Mucosa of gallbladder (tissue), 1 donor: ENCODE measurements at places on chromosomes 6 and 20. TPM values are rescaled to one million over a fixed set of nuclear protein-coding genes. Genes with fewer than 3 reads are reported as not detected.

Gene PAX1
- not detected for total RNA-seq

DNA sequence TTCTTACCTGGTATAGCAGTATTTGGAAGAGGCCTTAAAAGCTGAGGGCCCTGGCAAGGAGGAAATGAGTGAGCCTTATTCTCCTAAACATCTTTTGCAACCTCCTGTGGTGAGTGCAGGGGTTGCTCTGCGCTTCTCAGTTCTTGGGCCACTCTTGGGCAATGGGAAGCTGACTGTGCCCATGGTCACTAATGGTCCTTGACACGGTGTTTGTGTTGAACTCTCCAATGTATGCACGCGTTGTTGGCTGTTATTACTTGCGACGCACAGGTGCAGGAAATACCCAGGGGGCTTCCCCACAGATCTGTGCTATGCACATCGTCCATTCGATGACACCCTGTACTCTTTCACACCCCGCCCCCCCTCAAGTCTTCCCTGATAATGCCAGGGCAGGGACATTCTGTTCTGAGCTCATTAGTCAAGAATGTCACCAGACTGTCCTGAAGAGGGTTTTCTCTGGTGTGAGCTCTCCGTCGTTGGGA is 79.7 kb downstream of the EDN1 start:
- DNase-seq = no peak

DNA sequence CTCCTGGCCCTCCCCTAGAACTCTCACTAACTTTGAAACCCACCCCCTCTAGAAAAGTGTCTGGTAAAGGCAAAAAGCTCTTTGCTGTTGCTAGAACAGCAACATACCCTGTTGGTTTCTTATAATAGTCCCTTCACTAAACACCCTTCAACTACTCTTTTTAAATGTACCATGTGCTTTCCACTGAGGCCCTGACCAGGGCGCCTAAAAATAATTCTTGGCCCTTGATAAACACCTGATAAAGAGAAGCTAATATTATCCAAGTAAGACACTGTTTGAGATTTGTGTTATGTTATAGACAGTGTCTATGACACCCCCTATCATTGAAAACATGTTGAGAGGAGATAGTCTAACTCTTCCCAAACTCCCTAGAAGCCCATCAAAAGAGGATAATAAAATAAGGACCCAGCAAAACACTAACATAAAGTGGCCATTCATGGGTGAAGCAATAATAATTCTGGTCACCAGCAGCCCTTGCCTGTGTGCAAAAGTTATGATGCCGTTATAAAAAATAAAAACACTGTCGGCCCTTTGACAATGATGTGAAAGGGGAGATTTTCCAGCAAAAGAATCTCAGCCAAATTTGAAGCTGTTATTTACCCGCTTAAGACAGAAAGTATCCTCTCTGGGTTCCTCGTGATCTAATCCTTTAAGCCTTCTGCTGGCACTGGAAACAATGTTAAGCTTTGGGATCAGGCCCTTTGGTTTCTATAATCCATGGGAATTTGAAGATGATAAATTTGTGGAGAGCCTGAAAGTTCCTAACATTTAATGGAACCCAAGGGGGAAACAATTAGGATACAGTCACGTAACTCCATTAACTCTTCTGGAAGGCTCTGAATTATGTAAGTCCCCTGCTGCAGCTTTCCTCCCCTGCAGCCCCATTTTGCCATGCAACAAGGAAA is 122.6 kb upstream of the PLCB4 start:
- peak; percentile 11 for DNase-seq

DNA sequence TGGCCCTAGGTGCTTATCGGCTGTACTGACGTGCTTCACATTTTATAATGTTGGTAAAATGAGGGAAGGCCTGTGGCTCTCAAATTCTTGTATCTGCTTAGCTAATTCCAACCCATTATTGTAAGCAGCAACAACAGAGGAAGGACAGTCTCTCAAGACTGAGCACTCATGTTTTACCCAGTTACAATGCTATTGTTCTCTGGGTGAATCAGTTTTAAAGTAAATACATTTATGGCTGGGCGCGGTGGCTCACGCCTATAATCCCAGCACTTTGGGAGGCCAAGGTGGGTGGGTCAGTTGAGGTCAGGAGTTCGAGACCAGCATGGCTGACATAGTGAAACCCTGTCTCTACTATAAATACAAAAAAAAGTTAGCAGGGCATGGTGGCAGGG is 194.6 kb downstream of the PRKN start:
- no peak for DNase-seq

DNA sequence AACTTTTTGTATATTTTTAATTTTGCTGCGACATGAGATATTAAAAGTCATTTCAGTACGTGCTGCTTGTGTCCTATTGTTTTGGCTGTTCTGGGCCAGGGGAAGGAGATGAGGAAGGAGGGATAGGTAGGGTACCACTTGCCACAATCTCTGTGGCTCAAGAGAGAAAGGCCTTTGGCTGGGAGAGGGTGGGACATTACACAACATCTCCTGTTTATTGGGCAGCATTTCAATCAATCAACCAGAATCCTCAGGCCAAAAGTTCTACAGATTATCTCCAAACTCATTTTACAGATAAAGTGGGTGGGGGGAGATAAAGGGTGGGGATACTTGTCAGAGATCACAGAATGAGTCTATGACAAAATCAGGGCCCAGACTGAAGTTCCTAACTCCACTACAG is 6.9 kb upstream of the CCM2L start:
- no peak for DNase-seq

DNA sequence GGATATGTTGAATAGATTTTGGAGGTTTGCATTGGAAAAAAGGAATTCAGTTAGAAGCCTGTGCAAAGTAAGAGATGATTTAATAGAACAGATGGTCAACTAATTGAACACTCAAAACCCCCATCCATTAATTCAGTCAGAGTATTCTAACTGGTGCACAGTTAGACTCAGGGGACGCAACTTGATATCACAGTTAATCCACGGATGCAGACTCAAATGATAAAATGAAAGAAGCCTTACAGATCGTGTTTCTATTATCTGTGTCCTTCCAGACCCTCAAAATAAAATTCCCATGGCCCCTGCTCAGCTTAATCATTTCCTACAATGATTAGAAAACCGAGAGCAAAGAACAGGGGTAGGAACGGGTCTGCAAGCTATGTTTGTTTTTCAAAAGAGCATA is 45.4 kb upstream of the DTNBP1 start:
- no peak for DNase-seq

DNA sequence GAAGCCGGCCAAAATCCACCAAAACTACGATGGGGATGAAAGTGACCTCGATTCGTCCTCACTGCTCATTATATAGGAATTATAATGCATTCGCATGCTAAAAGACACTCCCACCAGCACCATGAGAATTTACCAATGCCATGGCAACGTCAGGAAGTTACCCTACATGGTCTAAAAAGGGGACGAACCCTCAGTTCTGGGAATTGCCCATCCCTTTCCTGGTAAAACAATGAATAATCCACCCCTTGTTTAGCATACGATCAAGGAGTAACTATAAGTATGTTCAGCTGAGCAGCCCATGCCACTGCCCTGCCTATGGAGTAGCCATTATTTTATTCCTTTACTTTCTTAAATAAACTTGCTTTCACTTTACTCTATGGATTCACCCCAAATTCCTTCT is 20.1 kb upstream of the FAM110A start:
- DNase-seq = no peak

- DNase-seq = no peak
Observed at GRCh38 chr6:39062014-39062740, 13.6 kb downstream of the GLP1R start.

DNA sequence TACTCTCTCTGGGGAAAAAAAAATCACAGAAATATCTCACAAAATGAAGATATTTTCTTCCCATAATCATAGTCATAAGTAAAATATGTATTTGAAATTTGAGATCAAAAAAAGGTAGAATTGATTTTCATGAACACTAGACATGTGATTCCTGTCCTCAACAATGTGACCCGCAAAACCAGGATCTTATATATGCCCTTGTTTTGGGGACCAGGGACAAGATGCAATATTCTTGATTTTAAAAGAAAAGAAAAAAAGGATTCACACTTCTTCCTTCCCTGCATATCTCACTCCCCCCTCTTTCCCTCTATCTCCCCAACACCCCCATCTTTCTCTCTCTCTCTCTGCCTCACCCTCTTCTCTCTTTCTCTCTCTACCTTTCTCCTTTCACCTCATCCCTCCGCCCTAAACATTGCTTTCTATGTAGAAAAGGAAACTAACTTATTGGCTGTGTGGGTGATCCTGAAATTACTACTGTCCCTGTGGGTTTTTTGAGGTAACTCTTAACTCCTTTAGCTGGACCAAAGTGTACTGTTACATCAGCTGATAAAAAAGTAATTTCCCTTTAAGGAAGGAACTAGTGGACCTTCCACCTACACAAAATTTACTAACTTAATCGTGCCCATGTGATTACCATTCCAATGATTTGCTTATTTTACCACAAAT is 85.6 kb downstream of the AIG1 start:
- no peak for DNase-seq

- DNase-seq = no peak
Observed at GRCh38 chr6:3527651-3527977, 70.8 kb upstream of the SLC22A23 start.

DNA sequence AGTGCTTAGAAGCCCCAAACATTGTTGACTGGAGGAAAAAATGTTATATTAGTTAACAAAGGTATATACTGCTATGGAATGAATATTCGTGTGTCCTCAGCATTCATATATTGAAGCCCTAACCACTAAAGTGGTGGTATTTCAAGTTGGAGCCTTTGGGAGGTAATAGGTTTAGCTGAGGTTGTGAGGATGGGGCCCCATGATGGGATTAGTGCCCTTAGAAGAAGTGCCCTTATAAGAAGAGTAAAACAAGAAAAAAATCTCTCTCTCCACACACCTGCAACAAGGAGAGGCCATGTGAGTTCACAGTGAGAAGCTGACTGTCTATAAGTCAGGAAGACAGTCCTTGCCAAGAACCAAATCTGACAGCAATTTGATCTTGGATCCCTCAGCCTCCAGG is 761.7 kb upstream of the FLRT3 start:
- DNase-seq = no peak

GRCh38 chr6:32147401-32148132 is 4.2 kb downstream of the PRRT1 start:
- no peak for DNase-seq

- DNase-seq = no peak
Observed at GRCh38 chr6:164628302-164628931, 681.0 kb downstream of the C6orf118 start.

Gene RAET1L
- total RNA-seq = not detected

DNA sequence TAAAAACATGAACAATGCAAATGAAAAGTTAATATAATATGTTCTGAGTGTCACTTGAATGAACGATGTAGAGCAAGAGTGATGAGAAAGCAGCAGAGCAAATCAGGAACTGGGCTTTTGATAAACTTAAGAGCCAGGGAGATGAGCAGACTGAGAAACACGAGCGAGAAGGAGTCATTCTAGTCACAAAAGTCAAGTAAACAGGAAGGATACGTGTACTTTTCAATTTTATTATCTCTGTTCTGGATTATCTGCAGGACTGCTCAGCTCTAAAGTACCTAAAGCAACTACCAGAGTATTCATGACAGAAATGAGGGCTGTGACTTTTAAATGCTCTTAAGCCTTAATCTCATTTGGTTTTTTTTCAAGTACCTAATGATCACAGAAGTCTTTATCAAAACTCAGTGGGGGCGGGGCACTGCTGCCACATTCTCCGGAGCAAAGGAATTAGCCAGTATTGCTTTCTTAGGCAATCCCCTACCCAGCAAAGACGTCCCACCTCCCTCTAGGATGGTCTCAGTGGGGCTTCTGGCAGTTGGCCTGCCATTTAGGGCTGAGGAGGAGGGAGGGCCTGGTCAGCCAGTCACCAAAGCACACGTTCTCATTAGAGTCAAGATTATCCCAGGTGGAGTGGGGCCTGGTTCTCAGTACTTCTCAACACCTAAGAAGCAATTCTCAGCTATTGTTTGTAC is 8.6 kb downstream of the MAN1A1 start:
- no peak for DNase-seq

DNA sequence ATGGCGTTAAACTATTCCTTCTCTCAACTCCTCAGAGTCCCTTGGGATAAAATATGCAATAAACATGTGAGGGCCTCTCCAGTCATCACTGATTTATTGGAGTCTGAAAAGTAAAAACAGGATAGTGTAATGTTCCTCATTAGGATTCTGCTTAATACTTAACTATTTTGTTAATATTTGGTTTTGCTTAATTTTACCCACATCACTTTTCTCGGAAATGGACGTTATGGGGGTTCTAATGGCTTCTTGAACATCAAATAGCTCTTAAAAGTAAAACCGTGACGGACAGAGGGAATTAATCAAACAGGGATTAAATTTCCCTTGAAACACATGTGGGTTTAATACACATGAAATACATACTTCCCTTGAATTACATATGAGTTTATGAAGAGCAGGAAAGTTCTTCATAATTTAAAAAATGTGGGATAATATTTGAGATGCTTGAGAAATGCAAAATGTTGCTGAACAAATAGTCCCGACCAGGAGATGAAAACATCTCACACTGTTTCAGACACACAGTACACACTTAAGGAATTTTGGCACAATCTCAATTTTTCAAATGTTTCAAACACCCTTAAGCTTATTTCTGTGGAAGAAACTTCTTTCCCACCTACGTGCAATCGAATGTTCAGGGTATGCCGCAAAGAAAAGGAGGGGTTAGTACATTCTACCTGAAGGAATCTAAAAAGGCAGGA is 38.4 kb upstream of the EIF2S2 start:
- DNase-seq = no peak

- DNase-seq = no peak
Observed at GRCh38 chr6:166418691-166419143, 36.0 kb upstream of the MPC1 start.

Gene ZNF391
- total RNA-seq = 1.9 TPM

Gene TAP1
- 41.3 TPM for total RNA-seq

DNA sequence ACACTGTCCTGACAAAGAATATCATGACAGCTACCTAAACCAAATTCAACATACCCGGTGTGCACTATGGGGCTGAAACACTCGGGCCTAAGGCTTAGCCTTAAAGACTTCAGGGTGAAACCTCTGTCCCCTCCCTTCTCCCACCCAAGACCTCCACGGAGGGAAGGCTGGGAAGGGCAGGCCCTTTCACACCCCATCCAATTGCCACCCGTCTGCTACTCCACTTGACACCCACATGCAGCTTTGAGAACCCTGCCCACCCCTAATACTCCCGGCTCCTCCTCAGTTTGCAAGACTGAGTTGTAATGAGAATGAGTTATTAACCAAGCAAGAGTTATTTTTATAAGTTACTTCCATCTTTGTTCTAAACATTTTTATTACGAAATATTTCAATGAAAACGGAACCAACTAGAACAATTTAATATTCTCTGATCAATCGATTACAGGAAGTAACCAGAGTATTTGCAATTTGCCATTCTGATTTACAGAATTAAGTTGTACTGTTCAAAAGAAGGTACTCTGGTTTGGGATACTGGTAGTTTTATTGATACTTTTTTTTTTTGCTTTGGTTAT is 3.7 kb downstream of the TAF4 start:
- no peak for DNase-seq

Gene TDRD6
- 1.3 TPM for total RNA-seq
